Suprapubic skin (tissue), 4 donors: ENCODE measurements at places on chromosomes 11 and 22. TPM values are rescaled to one million over a fixed set of nuclear protein-coding genes. Genes with fewer than 3 reads are reported as not detected.

- H3K4me3 ChIP-seq: no peak overlapping the region
- peaks cover 6% of the 10 kb centered on the region for H3K27me3 ChIP-seq
- H3K36me3 ChIP-seq: no peaks in the 10 kb centered on the region
- no peaks in the 10 kb centered on the region for H3K4me1 ChIP-seq
Observed at GRCh38 chr11:111530091-111530490, 10.4 kb upstream of the LAYN start.

- H3K27me3 ChIP-seq: peaks cover 15% of the 10 kb centered on the region
- no peak overlapping the region for H3K27ac ChIP-seq
- no peak for DNase-seq
- H3K36me3 ChIP-seq: no peaks in the 10 kb centered on the region
Observed at GRCh38 chr22:43313890-43314474, 29.2 kb downstream of the SCUBE1 start.

DNA sequence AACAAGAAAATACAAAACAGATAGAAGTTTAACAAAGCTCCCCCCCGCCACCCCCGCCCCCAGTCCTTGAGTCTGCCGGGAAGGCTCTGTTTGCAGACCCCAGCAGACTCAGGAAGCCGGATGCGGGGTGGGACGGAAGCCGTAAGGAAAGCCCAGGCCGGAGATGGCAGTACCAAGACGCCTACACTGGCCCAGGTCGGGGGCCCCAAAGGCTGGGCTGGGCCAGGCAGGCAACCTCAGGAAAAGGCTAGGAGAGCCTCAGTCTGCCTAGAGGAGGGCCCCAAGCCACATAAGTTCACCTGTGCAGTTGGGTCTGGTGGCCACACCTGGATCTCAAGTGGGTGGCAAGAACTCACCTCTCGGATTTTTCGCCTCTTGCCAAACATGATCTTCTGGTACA, 4.0 kb upstream of the GAL3ST1 start:
- H3K4me1 ChIP-seq: peaks cover 10% of the 10 kb centered on the region
- no peak overlapping the region for H3K27ac ChIP-seq
- no peak for DNase-seq
- no peak overlapping the region for H3K4me3 ChIP-seq

DNA sequence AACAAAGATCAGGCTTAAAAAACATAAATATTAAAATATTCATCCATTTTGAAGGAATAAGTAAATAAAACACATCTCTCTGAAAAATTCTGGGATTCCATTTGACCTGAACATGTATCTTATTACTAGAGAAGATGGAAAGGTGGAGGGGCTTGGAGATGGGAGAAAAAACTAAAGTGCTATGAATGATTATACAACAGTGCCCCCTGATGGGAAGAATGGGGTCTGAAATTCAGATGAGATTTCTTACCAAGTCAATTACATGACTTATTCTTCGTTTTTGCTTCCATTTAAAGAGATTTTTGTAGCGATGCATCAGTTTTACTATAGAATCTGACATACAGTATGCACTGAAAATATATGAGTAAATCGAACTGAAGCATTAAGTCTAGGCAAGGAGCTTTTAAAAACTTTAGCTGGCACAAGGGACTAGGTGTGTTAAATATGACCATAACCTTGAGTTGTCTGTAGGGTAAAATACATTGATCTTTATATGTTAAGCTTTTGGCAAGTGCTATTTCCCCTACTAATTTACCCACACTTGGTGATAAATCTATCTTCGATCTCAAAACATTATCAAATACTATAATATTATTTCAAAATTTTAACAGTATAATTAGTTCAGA, 718.8 kb downstream of the CNTN5 start:
- DNase-seq: no peak
- no peaks in the 10 kb centered on the region for H3K36me3 ChIP-seq
- H3K4me3 ChIP-seq: no peak overlapping the region
- no peaks in the 10 kb centered on the region for H3K4me1 ChIP-seq

DNA sequence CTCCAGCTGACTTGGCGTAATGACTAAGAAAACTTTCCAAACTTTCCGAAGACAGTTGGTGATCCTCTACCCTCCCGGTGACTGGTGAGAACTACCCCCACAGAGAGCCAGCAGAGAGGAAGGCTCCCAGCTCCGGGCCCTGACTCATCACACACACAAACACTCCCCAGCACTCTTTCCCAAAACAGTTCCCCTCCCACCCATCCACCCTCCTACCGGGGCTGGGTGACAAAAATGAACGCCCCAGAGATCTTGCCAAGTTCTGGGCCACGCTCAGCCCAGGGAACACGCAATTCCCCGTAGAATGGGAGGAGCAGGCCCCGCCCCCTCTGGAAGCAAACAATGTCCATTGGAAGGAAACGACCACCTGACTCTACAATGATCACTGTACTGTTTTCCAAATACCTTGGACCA, 21.3 kb upstream of the JAM3 start:
- H3K4me3 ChIP-seq: peak overlapping the region; percentile 3
- peak overlapping the region; percentile 52 for H3K27ac ChIP-seq
- H3K4me1 ChIP-seq: peaks cover 52% of the 10 kb centered on the region
- peak; percentile 93 for DNase-seq

- no peak for DNase-seq
- H3K4me1 ChIP-seq: peaks cover 88% of the 10 kb centered on the region
- peaks cover 17% of the 10 kb centered on the region for H3K36me3 ChIP-seq
- H3K27ac ChIP-seq: peak overlapping the region; percentile 96
- H3K4me3 ChIP-seq: peak overlapping the region; percentile 73
Observed at GRCh38 chr11:75562836-75563484, 907 bp downstream of the SERPINH1 start.

DNA sequence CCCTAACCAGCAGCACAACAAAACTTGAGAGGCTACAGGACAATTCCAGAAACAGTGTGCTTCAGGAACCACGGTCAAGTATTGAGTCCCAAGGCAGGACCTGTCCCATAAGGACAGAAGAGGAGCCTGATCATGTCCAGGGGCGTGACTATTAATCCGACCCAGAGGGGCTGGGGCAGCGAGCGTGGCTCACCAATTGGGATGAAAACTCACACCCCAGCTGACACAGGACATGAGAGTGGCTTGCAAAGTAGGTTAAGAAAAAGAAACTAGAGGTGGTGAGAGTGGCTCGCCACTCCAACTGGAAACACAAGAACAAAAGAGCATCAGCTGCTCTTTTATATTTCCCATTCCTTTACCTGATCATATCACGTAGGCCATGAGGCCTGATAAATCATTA, 16.0 kb upstream of the FEZ1 start:
- H3K27ac ChIP-seq: no peak overlapping the region
- peaks cover 9% of the 10 kb centered on the region for H3K4me1 ChIP-seq
- H3K27me3 ChIP-seq: no peaks in the 10 kb centered on the region
- DNase-seq: no peak
- no peaks in the 10 kb centered on the region for H3K36me3 ChIP-seq

DNA sequence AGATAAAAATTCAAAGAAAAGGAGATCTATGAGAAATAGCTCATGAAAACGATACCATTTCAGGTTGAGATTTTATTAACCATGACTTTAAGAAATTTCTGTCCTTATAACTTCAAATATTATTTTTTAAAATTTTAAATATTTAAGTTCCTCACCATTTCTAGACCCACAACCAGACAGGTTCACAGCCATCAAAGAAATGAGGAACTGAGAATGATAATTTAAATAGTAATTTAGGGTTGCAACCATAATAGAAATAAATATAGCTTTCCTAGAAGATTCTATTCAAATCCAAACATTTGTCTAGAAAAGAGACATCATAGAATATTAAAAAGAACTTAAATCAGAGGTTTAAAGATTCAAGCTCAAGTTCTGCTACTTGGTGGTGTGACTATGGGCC, 5.9 kb upstream of the VWA5A start:
- H3K4me1 ChIP-seq: peaks cover 5% of the 10 kb centered on the region
- no peak overlapping the region for H3K27ac ChIP-seq
- H3K36me3 ChIP-seq: no peaks in the 10 kb centered on the region
- no peak overlapping the region for H3K4me3 ChIP-seq
- H3K27me3 ChIP-seq: no peaks in the 10 kb centered on the region

DNA sequence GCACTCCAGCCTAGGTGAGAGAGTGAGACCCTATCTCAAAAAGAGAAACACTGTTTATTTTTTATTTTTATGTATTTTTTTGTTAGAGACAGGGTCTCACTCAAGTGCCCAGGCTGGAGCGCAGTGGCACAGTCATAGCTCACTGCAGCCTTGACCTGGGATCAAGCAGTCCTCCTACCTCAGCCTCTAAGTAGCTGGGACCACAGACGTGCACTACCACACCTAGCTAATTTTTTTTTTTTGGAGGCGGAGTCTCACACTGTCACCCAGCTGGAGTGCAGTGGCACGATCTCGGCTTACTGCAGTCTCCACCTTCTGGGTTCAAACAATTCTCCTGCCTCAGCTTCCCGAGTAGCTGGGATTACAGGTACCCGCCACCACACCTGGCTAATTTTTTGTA, 6.4 kb downstream of the RBX1 start:
- peaks cover 57% of the 10 kb centered on the region for H3K36me3 ChIP-seq
- H3K27me3 ChIP-seq: no peaks in the 10 kb centered on the region
- H3K27ac ChIP-seq: no peak overlapping the region
- H3K4me3 ChIP-seq: no peak overlapping the region
- H3K4me1 ChIP-seq: peaks cover 23% of the 10 kb centered on the region
- DNase-seq: no peak

DNA sequence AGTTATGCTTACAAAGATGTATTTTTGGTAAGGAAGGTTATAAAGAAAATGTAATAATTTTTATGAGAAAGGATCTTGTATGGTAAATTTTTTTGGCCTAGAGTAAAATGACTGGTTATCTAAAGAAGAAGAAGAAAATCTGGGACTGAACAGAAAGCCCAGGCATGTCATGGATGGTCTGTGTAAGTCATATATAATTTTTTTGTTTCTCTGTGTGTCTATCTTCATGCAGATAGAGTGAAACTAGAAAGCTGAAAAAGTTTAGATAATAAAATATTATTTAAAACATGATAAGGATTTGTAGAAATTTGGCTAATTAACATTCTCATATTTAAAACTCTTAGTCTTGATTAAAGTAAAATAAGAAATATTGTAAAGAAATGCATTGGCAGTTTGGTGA, 27.6 kb upstream of the MPEG1 start:
- H3K4me3 ChIP-seq: no peak overlapping the region
- no peak for DNase-seq
- no peaks in the 10 kb centered on the region for H3K4me1 ChIP-seq

- no peaks in the 10 kb centered on the region for H3K36me3 ChIP-seq
- H3K4me1 ChIP-seq: no peaks in the 10 kb centered on the region
- DNase-seq: no peak
- no peak overlapping the region for H3K4me3 ChIP-seq
- H3K27me3 ChIP-seq: no peaks in the 10 kb centered on the region
Observed at GRCh38 chr11:103591554-103591953, 444.9 kb upstream of the DDI1 start.

- no peak overlapping the region for H3K27ac ChIP-seq
- DNase-seq: no peak
- no peaks in the 10 kb centered on the region for H3K36me3 ChIP-seq
- H3K27me3 ChIP-seq: no peaks in the 10 kb centered on the region
- H3K4me3 ChIP-seq: no peak overlapping the region
Observed at GRCh38 chr11:7714786-7715185, 8.5 kb upstream of the OVCH2 start.

DNA sequence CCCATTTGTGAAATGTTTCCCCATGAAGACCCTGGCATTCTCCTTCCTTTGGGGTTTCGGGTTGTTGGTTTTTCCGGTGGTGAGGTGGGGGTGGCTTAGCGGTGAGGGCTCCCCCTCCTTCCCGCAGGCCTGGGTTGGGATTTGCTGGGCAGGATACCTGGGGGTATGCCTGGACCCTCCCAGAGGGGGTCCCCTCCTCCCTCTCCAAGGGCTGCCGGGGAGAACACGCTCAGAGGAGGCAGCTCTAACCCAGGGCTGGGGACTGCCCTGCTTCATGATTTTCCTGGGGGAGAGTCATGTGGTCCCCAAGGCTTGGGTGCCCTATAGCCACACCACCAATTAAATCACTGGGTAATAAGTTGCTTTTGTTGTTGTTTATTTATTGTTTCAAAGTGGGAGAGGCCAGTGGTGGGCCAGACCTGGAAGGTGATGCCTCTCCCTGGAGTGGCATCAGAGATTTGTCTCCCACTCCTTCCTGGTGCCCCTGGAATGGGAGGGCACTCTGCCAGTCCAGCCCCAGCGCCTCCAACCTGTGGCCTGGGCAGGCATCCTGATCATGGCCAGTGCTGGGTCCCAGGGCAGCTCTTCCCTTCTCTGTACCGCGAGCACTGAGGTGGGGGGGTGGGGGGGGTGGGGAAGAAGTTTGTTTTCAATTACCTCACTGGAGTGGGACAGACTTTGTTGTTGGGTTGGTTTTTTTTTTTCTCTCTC, 1.3 kb upstream of the CLCF1 start:
- no peaks in the 10 kb centered on the region for H3K27me3 ChIP-seq
- DNase-seq: no peak
- H3K4me3 ChIP-seq: peak overlapping the region; percentile 93
- H3K27ac ChIP-seq: peak overlapping the region; percentile 97
- H3K4me1 ChIP-seq: peaks cover 78% of the 10 kb centered on the region

- H3K27me3 ChIP-seq: peaks cover 47% of the 10 kb centered on the region
- DNase-seq: no peak
- H3K4me3 ChIP-seq: no peak overlapping the region
- H3K36me3 ChIP-seq: no peaks in the 10 kb centered on the region
Observed at GRCh38 chr22:42459287-42460063, 27.3 kb upstream of the NFAM1 start.

DNA sequence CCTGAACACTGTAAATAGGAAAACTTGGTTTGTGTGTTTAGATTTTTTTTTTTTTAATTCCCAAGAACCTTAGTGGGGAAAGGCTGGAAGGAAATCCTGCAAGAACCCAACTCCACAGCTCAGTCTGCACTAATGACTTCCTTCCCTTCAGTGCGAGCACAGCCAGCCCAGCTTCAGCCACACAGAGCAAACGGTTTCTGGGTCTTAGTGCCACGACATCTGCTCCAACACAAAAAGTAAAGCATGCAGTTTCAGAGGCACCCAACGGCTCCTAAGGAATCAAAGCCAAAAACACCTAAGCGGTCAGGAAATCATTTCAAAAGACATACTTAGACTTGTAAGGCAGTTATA, 236.1 kb downstream of the TTC28 start:
- no peaks in the 10 kb centered on the region for H3K36me3 ChIP-seq
- H3K4me3 ChIP-seq: peak overlapping the region; percentile 66
- H3K4me1 ChIP-seq: peaks cover 29% of the 10 kb centered on the region
- no peak for DNase-seq
- no peaks in the 10 kb centered on the region for H3K27me3 ChIP-seq

- H3K4me3 ChIP-seq: no peak overlapping the region
- H3K27me3 ChIP-seq: no peaks in the 10 kb centered on the region
- DNase-seq: no peak
- no peak overlapping the region for H3K27ac ChIP-seq
- H3K4me1 ChIP-seq: no peaks in the 10 kb centered on the region
Observed at GRCh38 chr11:79113054-79113690, 327.7 kb downstream of the TENM4 start.

GRCh38 chr22:41021613-41022454, 70.6 kb upstream of the EP300 start:
- peak; percentile 88 for DNase-seq
- no peaks in the 10 kb centered on the region for H3K27me3 ChIP-seq
- H3K4me1 ChIP-seq: peaks cover 17% of the 10 kb centered on the region
- peak overlapping the region; percentile 99 for H3K27ac ChIP-seq

Gene RASSF10
- total RNA-seq: 7.1 TPM

Gene FAM83F
- 67.4 TPM for total RNA-seq

Gene PIK3IP1
- 126 TPM for total RNA-seq

Gene IGSF22
- not detected for total RNA-seq

Gene CHRNA10
- 0.73 TPM for total RNA-seq

Gene GLYAT
- total RNA-seq: not detected

Gene EHF
- total RNA-seq: 117 TPM

Gene TRIM34
- 6.2 TPM for total RNA-seq

Gene CNTF
- total RNA-seq: 3.5 TPM

Gene TMEM109
- 105 TPM for total RNA-seq

Gene DEUP1
- total RNA-seq: not detected

Gene IRAG1
- 4.6 TPM for total RNA-seq

Gene GAB4
- total RNA-seq: not detected
